ENCODE measurements at places on chromosomes 6 and 20.

DNA sequence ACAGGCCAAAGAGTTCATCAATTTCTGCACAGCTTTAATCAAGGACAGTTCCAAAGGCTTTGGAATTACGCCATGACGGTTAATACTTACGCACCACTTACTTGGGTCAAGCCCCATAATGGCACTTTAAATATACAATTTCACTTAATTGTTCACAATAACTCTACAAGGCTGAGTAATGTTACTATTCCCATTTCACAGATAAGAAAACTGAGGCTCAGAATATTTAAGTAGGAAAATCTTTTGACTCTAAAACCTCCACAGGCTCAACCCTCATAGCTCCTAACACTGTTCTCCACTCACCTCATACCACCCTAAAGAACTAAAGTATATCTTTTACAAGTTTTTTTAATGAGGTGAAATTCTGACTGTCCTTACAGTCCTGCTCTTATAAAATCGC, 91.9 kb upstream of the SAMD5 start:
- no peak for DNase-seq

GRCh38 chr6:54710456-54710855, 136.1 kb upstream of the FAM83B start:
- DNase-seq: no peak

DNA sequence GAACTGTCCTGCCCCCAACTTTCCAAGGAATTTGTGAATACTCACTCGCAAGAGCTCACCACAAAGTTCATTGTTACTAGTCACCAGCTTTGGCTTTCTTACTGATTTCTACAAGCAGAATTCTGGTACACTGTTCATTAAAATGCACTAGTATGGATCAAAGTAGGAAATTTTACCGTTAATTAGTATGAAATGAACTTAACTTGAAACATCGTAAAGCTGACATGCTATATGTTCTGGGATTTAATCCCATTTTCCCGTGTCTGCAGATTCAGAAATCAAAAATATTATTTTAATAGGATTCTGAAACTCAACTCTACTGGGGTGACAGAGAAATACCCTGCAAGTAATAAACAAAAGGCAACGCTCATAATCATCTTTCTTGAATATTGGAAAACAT, 399.3 kb downstream of the DOK5 start:
- DNase-seq: no peak

- DNase-seq: no peak
These were observed 58.0 kb downstream of the MYH7B start for GRCh38 chr20:35013421-35014411.

DNA sequence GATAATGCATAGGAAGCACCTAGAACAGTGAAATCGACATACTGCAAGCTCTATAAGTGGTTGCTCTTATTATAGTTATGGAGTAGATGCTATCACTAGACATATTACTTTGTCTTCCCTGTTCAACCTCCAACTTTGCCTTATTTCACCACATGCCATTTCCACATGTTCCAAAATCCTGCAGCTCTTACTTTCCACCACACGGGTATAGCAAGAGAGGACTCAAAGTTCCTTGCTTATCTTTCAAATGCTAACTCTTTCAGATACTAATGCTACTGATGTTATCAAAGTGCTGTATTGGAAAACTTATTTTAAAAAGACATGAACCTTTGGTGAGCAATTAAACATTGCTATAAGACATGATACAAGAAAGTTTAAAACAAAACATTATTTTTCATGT, 1130.1 kb downstream of the HACE1 start:
- DNase-seq: no peak

- no peak for DNase-seq
These were observed 52.6 kb upstream of the SYNJ2 start for GRCh38 chr6:157929076-157929475.

DNA sequence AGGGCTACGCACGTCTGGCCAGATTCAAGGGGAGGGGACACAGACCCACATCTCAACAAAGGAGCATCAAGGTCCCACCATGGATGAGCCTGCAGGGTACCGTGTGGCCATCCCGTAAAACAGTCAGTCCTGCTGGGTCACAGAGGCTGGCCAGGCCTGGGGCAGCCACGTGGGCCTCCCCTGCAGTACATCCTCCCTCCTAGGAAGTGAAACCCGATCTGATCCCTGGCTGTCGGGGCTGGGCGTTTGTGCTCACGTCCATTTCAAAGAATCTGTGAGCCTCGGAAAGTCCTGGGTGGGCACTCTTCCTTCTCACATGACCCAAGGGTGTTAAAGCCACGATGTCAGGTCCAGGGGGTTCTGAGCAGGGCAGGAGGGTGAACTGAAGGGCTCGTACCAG, 14.3 kb downstream of the SULF2 start:
- DNase-seq: no peak

GRCh38 chr6:150654608-150655007, 54.9 kb downstream of the PLEKHG1 start:
- DNase-seq: no peak
